ENCODE measurements at places on chromosomes 1 and 21.

- no peak for DNase-seq
These were observed 3.4 kb downstream of the KIF21B start for GRCh38 chr1:201020040-201020591.

DNA sequence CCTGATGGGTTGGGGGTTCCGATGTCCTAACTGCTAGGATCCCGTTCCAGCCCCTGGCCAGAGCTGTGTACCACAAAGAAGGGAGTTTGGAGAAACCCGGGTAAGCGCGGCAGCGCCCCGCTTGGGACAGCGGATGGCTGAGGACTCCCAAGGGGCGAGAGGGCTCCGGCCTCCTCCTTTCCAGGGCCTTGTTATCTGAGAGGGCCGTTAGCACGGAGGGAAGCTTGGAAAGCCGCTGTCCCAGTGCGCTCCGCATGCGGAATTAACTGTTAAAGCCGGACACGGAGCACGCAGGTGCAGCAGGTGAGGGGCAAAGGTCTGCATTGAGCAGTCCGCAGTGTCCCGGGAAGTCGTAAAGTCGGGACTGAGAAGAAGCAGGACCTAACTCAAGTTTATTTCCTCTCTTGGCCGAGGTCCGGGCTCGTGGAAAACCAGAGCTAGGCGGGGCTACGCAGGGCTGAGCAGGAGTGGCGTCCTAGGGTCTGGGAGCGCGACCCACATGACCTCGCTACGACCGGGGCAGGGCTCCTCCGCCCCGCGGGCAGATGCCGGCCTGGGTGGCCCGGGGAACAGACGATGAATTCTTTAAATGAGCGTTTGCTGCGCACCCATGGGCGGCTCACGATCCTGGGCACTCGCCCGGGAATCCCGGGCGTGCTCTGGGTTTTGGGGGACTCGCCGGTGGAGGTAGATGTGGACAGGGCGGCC, 4.5 kb downstream of the LHX4 start:
- peak; percentile 74 for DNase-seq

- DNase-seq, result no peak
These were observed 29.9 kb downstream of the DHRS3 start for GRCh38 chr1:12587981-12588640.

DNA sequence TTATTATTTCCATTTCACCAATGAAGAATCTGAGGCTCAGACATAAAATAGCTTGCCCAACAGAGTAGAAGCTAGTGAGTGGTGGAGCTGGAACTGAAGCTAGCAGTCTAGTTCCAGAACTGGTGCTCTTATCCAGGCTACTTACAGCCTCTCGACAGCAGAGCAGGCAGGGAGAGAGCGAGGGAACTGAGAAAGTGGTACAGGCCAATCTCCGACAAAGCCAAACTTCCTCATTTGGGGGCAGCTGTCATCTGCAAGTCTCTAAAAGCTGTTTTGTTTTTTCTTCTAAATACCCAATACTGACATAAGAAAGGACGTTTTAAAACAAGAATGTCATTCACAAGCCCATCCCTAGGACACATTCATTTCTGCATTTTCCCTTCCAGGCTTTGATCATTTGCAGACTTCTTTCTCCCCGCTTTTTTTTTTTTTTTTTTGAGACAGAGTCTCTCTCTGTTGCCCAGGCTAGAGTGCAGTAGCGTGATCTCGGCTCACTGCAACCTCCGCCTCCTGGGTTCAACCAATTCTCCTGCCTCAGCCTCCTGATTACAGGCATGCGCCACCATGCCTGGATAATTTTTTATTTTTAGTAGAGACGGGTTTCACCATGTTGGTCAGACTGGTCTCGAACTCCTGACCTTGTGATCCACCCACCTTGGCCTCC, 20.0 kb downstream of the YIPF1 start:
- DNase-seq, result no peak

- DNase-seq, result no peak
These were observed 55.1 kb downstream of the PRDX6 start for GRCh38 chr1:173532237-173532636.

GRCh38 chr1:180927841-180928240, 15.1 kb downstream of the KIAA1614 start:
- no peak for DNase-seq

GRCh38 chr1:185015631-185016030, 29.7 kb upstream of the RNF2 start:
- DNase-seq, result no peak

GRCh38 chr1:46790446-46791101, 8.3 kb upstream of the CYP4B1 start:
- DNase-seq, result no peak

- DNase-seq, result no peak
These were observed 9.6 kb upstream of the GUCA2A start for GRCh38 chr1:42173961-42174735.

- no peak for DNase-seq
These were observed 72.8 kb downstream of the XCL2 start for GRCh38 chr1:168470901-168471431.

DNA sequence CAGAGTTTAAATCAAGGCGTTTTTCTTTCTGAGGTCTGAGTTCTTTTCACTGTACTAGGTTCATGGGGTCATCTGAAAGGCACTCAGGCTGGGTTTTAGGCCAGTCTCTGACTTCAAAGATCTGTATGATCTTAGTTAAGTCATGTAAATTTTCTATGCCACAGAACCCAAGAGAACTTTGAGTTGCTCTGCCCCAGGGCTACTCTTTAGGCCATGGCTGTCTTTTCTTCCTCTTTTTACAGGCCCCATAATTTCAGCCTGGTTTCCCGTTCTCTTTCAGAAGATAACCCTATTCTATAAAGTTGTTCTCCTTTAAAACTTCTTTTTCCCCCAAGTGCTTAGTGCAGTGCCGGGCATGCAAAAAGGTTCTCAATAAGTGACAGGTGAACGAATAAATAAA, 26.1 kb downstream of the METTL13 start:
- DNase-seq, result no peak

GRCh38 chr1:102661481-102661880, 446.8 kb downstream of the COL11A1 start:
- DNase-seq, result no peak

DNA sequence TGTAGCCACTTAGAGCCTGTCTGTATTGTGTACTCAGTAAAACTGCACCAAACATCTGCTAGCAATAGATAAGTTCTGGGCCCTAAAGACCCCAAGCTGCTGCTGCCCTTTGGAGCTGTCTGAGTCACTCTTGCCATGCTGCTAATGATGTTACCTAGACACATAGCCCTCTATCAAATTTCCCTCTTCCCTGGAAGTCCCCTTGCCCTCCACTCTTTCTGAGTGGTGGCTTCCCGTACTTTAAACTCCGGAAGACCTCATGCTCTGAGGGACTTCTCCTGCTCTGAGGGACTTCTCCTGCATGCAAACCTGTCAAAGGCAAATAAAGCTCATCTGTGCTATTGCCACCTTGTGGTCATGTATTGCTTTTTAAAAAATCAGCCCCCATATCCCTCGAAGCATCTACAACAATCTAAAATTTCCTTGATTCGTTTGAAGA, 34.0 kb downstream of the FH start:
- DNase-seq, result no peak

GRCh38 chr1:168386949-168387586, 106.4 kb downstream of the TBX19 start:
- peak; percentile 73 for DNase-seq

DNA sequence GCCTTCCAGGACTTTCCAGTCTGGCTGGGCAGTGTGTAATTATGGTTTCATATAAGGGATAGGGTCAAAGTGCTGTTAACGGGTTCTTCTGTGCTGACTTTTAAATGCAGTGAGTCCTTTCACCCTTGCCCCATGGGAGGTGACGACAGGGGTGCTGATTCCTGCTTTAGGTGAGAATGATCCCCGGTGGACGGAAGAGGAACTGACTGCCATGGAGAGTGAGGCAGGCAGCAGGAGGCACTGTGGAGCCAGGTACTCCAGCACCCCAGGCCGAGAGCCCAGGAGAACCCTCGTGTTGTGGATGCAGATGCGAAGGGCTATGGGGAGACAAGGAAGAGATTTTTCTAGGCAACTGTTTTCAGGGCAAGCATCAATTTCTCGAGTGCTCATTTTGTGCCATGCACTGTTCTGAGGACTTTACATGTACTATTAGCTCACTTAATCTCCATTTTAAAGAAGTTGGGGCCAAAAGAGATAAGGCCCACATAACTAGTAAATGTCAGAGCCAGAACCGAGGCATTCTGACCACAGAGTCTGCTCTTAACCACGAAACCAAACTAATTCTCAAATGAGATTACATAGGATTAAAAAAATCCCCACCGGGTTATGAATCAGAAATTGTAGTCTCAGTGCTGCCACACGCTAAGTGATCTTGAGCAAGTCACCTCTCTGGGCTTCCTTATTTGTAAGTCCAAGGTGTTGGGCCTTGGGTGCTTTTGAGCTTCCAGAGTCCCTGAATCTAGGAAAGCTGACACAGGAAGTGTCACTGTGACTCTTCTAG, 28.2 kb downstream of the STPG1 start:
- DNase-seq, result peak; percentile 75

GRCh38 chr1:219419065-219419464, 193.8 kb downstream of the ZC3H11B start:
- DNase-seq, result no peak

DNA sequence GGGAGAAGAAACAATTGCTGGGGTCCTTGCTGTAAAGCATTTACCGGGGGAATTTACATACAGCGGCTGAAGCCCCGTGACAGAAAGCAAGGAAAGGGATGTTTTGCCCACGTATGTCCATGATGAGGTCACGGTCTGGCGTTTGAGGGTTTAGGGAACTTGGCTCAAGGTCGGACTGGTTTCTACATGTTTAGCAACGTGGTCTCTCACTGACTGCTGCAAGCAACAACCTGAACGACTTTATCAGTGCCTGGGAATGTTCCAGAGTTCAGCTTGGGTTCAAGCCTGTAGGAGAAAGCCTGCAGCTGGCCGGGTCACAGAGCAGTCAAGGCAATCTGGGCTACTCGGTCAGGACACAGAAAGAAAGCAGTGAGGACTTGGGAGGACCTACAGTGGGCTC, 323.3 kb downstream of the AJAP1 start:
- no peak for DNase-seq

DNA sequence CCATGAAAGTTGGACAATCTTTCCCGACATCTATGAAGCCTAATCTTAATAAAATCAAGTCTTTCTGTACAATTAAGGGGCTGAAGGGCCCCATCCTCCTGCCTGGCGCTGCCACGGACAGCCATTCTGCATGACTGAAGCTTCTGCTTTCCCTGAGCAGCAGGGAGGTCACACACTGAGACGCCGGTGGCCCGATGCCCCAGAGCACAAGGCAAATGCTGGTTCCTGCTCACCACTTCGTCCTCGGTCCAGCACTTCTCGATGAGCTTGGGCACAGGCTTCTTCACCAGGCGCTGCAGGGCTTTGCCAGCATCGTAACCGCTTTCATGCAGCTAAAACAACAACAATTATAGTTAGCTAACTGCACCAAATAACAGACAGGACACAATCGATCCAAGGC, 147.8 kb downstream of the SLC45A1 start:
- DNase-seq, result no peak

GRCh38 chr1:215497528-215497927, 69.6 kb upstream of the KCTD3 start:
- DNase-seq, result no peak

DNA sequence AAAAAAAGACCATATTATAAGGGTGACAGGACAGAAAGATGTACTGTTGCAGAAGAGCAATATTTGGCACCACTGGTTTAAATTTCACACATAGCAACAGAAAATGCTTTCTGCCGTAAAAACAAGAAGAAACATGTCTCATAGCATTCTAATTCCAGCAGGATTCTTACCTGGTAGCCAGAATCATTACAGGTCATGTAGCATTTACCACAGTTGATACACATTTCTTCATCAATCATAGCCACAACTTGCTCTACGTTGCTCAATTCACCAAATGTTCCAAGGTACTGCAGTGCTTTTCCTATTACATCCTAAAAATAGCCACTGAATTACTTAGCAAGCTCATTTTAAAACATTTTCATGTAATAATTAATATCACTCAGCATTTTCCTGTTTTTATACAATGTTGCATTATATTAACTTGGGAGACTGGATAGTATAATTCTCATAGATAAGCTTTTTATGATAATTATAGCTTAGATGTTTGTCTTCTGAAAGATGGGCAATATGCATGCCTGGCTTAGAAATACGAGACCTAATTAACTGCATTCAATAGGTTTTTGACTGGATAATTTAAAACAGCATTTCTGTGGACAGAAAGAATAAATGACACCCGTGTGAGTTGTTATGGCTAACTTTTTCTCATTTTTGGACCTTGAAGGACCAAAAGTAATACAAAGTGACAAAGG, 360.7 kb downstream of the PTBP2 start:
- DNase-seq, result no peak

GRCh38 chr1:220159041-220159440, 65.1 kb downstream of the IARS2 start:
- no peak for DNase-seq

GRCh38 chr21:36254106-36254941, 65.7 kb upstream of the MORC3 start:
- DNase-seq, result no peak

DNA sequence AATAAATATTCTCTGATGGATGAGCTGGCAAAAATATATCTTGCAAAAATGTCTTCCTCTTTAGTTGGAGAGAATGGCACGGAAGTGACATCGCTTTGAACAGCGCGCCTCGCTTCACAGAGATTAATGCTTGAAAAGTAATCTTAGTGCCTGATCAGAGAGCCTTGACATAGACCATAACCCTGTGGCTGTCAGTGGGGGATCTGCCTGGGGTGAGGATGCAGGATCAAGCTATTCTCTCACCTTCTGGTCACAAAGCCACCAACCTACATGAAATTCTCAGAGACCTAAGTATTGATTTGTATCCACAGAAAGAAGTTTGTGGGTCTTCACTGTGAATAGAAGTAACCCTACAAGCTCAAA, 492.6 kb downstream of the LMO4 start:
- DNase-seq, result no peak

DNA sequence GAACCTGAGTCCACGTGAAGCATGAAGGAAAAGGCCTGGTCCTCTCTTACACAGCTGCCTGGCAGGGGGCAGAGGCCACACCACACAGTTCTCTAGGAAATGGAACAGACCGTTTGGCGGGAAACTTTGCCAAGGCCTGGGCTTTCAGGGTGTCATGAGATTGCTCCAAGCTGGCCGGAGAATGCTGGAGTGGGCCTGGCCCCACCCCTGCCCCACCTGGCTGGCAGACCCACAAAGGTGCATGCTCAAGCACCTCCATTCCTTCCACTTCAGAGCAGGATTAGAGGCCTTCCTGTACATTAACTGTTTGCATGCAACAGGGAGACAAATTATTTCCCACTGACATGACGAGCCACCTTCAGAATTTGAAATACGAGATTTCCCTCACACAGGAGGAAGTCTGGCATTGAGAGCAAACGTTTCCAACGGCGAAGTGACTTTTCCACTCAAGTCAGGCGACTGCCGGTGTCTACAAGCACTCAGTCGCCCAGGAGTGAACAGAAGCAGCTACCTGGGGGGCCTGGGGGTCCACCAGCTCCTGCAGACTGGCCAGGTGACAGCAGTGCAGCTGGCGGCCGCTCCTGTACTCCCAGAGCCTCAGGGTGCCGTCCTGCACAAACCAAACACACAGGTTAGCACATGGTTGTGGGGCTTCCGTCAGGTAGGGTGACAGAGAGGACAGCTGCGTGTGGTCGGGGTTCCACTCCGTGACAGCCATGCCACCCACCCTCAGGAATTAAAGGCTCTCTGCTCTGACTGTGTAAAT, 24.0 kb downstream of the WDR4 start:
- no peak for DNase-seq
